Effector CD4-positive, alpha-beta T cell (primary cell): ENCODE measurements at places on chromosomes 6 and 20.

GRCh38 chr20:19321176-19321575 lies 108.7 kb downstream of the SLC24A3 start:
- DNase-seq, result no peak

GRCh38 chr6:156687789-156688619 lies 89.2 kb upstream of the ARID1B start:
- no peak for DNase-seq

- no peak for DNase-seq
Observed at GRCh38 chr6:167833396-167833763, 6.7 kb downstream of the AFDN start.

DNA sequence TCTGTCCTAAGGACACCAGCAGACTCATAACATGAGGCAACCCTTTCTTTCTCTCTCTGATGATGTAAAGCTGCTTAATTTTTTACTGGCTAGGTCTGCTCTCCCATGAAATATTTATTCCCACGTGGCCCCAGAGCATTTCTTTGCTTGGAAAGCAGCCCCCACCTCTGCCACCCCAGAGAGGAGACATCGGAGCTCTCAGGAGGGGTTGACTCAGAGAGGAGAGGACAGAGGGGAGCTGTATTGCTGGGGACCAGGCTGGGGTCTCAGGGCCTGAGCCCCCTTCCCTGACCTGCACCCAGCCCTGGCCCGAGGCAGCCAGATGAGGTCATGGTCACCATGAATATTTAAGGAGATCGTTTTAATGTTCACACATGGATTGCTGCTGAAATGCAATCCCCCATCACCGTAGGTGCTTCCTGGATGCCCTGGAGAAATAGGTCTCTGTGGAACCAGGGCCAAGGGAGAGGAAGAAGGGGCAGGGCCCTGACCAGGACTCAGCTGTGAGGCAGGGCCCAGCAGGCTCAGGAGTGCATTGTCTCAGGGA lies 117.5 kb downstream of the DLL1 start:
- DNase-seq, result no peak

GRCh38 chr6:17032590-17032987 lies 69.3 kb upstream of the STMND1 start:
- no peak for DNase-seq

DNA sequence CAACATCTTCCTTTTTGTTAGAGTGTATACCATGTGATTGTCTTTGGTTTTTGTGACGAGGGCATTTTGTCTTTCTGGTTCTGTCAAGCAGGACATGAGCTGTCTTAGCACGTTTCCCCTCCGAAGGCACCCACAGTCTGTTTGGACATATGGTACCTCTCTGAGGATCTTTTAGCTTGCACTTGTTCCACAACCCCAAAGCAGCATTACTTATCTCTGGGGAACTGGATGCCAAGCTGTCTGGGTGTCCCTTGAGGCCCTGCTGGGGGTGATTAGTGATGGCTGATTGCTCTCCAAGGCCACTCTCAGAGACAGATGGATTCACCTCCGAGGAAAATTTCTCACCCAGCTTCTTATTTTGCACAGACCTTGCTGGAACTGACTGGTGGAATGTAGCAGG lies 445.0 kb upstream of the CHD6 start:
- DNase-seq, result no peak
